ENCODE measurements at places on chromosomes 16 and 17.

- no peak for DNase-seq
Observed at GRCh38 chr17:57234739-57235092, 21.6 kb upstream of the MSI2 start.

DNA sequence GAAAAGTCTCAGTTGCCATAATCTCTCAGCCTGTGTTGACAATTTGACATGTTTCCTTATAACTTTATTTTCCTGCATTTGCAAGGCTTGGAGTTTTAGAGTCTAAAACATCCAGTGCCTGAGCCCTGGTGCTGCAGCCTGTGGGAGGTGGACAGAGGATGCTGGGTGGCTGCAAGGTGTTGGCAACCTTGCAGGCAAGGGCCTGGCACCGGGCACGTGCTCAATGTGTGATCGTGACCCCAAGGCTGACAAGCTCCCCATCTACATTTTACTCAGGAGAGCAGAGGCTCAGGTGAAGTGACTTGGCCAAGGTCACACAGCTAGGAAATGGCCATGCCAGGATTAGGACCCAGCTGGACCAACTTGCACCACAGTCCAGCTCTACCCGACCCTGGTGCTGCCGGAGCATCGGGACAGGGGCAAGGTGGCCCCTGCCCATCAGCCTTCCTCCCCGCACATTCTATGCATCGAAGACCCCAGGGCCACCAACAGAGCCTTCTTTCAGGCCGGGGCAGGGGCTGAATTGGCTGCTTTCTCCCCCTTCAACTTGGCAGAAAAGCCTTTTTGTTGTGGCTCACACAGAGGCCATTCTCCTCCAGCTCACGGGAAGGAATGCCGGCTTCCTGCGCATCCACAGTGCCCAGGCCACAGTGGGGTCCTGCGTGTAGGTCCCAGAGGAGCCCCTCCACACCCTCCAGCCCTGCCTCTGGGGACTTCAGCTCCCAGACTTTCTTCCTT is 23.1 kb downstream of the MMP15 start:
- no peak for DNase-seq

- DNase-seq = no peak
Observed at GRCh38 chr16:3650631-3651265, 3.7 kb upstream of the DNASE1 start.

- DNase-seq = no peak
Observed at GRCh38 chr17:75559958-75560533, 27.6 kb upstream of the MYO15B start.

GRCh38 chr17:63686138-63686685 is 13.7 kb downstream of the LIMD2 start:
- no peak for DNase-seq

GRCh38 chr16:8853150-8853549 is 15.7 kb downstream of the CARHSP1 start:
- DNase-seq = no peak

DNA sequence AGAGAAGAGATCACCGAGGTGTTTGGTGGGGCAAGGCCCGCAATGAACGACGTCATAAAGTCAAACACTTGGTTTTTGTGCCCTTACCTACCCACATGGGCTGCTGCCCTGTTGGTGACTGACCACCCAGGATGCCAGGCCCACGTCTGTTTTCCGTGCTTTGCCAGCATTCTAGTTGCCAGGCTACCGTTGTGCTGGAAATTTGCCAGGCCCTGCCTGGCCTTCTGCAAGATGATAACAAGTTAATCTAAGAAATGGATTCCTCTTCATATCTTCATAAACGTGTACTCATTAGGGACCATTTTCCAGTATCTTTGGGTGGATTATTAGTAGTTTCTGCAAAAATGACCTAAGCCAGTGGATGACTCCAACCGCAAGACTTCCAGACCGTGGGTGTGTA is 35.4 kb downstream of the SLC6A4 start:
- no peak for DNase-seq

DNA sequence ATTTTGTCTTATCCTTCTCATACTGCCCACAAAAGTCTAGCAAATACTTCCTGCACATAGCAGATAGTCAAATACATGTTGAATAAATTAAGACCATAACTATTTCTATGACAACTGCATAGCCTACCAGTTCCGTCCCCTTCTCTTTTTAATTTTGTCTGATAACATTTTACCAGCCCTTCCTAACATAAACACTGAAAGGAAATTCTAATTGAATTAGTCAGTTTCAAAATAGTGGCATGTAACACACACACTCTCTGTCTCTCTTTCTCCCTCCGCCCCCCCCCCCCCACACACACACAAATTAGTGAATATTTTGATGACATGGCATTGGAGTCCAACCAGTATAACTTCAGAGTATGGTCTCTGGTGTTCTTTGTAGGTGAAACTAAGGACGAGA is 41.8 kb downstream of the TNRC6C start:
- no peak for DNase-seq

GRCh38 chr16:12958366-12958765 is 57.0 kb downstream of the SHISA9 start:
- DNase-seq = no peak

DNA sequence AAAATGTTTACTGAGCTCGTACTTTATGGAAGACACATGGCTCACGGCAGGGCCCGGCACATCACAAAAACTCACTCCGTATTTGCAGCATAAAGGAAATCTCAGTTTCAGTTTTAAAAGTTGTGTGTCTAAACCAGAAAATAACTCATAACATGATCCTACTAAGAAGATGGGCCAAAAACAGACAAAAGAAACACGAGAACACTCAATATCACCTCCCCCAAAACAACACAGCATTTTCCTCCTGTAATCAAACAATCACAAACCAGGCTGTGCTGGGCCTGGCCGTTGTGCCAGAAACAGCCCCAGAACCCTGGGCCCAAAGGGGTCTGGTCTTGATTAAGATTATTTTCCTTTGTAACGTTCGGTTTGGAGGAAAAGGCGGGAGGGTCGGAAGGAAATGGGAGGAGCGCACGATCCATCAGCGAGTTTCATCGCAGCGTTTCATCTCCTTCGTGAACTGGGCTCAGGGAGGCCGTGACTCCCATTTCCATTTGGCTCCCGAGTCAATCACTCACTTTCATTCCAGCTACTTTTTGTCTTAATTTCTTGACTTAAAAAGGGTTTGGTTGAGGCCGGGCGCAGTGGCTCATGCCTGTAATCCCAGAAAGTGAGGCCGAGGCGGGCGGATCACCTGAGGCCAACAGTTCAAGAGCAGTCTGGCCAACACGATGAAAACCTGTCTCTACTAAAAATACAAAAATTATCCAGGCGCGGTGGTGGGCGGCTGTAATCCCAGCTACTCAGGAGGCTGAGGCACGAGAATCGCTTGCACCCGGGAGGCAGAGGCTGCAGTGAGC is 61.4 kb downstream of the NXN start:
- DNase-seq = no peak

DNA sequence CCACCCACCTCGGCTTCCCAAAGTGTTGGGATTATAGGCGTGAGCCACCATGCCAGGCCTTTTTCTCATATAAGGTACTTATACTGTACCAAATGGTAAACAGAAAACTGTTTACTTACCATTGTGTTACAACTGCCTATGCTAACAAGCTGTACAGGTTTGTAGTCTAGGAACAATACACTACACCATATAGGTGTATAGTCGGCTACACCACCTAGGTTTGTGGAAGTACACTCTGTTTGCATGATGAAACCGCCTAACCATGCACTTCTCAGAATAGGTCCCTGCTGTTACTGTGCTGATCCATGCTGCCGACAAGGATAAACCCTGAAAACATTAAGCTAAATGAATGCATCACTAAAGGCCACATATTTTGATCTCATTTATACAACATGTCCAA is 18.9 kb downstream of the DNAJA2 start:
- no peak for DNase-seq

DNA sequence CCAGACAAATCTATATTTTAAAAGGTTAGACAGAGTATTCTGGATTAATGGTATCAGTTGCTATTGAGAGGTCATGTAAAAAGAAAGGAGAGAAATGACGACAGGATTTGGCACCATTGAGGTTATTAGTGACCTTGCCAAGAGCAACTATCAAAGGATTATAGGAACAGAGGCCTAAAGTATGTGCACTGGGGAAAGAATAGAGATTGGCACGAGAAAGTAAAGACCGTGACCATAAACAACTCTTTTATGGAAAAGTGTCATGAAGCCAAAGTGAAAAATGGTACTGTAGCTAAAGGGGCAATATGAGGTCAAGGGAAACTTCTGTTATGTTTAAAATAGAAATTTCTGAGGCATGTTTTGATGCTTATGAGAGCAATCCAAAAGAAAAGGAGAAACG is 115.2 kb upstream of the KIF2B start:
- no peak for DNase-seq

DNA sequence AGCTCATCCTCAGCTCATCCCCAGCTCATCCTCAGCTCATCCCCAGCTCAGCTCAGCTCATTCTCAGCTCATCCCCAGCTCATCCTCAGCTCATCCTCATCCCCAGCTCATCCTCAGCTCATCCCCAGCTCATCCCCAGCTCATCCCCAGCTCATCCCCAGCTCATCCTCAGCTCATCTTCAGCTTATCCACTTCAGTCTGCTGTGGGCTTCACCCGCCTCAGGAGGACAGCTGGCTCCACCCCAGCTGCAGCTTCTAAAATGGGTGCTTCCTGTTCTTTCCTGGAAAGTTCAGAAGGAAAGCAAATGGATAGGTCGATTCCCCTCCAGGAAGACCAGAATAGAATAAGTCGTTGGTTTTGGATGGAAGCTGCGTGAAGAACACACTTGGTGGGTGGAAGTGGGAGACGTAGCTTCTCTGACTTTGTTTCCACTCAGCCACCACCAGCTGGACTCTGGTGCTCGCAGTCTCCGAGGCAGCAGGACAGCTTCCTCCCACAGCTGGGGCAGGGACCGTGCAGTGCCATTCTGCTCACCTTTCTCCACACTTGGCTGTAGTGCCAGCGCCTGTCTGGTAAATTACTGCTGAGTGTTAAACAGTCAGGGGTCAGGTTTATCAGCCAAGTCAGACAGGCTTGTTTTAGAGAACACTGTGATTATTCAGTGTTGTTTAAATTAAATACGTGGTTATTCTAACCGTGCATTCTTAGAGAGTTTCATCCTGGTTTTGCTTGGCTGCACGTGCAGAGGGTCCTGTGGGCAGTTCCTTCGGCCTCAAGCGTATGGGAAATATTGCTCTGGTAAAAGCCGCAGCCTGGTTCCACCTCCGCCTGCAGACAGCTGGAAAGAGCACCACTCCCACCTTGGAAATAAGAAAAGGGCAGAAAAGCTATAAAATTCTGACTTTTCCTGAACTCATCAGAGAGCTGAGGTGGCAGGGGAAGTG is 61.0 kb upstream of the CHMP6 start:
- no peak for DNase-seq

DNA sequence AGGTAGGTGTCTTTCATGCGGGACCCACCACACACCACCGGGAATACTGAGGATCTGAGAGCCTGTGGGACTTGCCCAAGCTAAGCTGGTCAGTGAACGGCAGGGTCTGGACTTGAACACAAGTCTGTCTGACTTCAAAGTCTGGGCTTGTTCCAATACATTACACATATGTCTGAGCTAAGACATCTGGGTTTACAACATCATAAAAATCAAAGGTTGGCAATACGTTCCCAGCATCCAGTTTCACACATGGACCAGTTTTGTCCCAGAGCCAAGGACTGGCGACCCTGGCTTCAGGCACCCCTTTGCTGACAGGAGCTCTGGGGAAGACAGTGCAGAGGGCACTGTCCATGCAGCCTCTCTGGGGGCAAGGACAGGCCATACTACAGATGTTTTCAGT is 27.9 kb upstream of the AXIN2 start:
- no peak for DNase-seq

GRCh38 chr16:58684001-58684353 is 593 bp downstream of the SLC38A7 start:
- no peak for DNase-seq

DNA sequence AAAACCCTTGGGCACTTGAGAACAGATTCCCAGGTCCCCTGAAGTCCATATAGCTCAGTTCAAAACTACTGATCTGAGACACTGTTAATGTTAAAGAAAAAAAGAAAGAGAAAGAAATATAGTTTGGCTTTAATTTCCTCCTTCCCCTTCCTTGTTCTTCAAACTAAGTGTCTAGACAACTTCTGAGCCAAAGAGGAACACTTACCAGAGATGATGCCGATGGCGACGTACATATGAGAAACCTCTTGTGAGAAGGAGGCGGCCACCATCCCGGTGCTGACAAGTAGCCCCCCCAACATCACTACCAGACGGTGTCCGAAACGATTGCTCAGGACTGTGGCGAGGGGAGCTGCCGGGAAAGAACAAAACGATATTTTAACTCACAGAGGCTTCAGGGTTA is 17.2 kb downstream of the SLC16A6 start:
- no peak for DNase-seq

DNA sequence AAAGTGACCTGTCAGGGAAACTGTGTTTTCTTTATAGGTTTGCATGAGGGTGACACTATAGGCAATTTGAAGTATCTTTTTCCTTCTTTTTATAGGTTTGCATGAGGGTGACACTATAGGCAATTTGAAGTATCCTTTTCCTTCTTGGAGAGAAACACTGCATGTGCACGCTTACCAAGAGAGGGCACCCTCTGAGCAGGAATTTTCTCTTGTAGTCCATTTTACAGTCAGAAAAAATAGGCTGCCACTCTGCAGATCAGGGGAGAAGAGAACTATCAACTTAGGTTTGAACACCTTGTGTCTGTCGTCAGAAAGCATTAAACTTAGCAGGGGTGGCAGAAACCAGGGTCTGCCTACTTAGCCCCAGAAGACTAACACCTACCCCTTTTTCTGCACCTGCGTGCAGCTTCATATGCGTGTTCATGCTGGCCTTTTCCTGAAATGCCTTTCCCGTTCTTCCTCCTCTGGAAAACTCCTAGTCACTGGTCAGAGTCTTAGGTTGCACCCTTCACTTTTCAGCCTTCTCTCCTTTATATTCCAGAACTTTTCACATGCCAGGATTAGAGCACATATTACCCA is 16.4 kb upstream of the SMIM36 start:
- DNase-seq = peak; percentile 11

DNA sequence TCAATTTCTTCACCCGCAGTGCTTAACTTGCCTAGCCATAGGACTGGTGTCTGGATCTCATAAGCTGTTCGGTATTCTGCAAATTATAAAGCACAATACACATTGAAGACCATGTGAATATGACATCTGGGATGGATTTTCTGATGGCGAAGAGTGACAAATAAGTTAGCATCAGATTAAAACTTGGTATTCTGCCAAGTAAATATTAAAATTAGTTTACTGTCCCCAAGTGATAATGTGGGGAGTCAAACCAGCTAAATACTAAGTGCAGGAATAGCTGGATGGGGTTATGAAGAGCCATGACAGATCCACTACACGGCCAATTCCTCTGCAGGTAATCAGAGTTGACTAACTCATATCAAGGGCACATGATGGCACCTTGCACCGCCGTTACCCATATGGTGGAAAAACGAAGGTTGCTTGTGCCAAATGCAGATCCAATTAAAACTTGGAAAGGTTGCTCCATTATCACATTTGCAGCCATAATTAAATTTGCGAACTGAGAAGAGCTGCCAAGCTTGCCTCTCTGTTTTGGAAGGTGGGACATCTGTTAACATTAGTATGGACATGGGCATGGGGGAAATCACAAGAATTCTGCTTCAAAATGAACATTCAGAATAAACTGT is 114.9 kb upstream of the TOM1L1 start:
- DNase-seq = no peak

DNA sequence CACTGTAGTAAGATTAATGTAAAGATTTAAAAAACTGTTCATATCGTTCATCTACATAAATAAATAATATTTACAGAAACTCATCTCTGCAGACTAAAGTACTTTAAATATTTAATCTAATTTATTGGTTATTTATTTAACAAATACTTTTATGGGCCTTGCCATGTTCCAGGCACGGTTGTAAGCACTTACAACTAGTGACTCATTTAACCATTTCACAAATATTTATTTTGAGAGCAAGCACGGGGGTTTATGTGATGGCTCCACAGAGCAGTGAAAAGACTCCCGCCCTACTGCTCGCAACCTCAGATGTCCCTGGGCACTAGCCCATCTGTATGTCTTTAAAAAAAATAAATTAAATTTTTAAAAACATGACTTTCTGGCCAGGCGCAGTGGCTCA is 575.9 kb downstream of the WWOX start:
- DNase-seq = no peak
